PC-3 (cell line): ENCODE measurements at places on chromosomes 13 and 19. TPM values are rescaled to one million over a fixed set of nuclear protein-coding genes. Genes with fewer than 3 reads are reported as not detected.

DNA sequence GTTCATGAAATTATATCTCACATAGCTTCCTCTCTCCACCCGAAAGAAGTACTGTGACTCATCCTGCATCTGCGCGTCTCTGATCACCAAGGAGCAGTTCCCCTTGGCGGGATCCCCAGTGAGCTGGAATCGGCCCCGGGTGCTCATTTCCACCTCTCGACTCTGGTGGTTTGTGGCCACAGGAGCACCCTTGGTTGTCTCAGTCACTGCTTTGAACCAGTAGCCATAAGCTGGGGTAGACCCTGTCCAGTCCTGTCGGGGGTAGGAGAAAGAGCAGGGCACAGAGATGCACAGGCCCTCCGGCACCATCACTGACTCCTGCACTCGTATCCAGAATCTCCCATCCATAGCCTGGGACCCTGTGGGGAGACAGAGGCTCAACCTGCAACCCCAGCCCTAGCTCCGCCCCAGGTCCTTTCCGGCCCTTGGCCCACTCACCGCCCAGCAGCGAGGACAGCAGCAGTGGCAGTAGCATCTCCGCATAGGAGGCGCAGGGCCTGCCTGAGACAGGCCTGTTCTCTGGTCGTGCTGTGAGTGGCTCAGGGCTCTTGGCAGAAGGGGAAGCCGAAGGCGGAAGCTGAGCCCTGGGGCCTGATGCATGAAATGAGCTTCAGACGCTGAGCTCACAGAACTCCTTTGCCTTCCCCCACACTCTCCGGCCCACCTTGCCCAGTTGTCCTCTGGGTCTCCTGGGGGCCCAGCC is at the start of gene SIGLEC10:
SIGLEC10 (minus strand) TSS at position 536 of the 703 bp plus-strand sequence; CDS start at position 475, 61 bp downstream.
- no peaks in the 10 kb centered on the region for H3K36me3 ChIP-seq
- H3K27me3 ChIP-seq = peaks cover 34% of the 10 kb centered on the region
- no peak within 1 kb of the TSS for H3K27ac ChIP-seq
- H3K4me3 ChIP-seq = no peak within 1 kb of the TSS

- H3K27ac ChIP-seq = peak overlapping the region; percentile 29
- H3K27me3 ChIP-seq = no peaks in the 10 kb centered on the region
- peak; percentile 33 for DNase-seq
Measured at GRCh38 chr13:32881074-32881776, 135.0 kb upstream of the KL start.

DNA sequence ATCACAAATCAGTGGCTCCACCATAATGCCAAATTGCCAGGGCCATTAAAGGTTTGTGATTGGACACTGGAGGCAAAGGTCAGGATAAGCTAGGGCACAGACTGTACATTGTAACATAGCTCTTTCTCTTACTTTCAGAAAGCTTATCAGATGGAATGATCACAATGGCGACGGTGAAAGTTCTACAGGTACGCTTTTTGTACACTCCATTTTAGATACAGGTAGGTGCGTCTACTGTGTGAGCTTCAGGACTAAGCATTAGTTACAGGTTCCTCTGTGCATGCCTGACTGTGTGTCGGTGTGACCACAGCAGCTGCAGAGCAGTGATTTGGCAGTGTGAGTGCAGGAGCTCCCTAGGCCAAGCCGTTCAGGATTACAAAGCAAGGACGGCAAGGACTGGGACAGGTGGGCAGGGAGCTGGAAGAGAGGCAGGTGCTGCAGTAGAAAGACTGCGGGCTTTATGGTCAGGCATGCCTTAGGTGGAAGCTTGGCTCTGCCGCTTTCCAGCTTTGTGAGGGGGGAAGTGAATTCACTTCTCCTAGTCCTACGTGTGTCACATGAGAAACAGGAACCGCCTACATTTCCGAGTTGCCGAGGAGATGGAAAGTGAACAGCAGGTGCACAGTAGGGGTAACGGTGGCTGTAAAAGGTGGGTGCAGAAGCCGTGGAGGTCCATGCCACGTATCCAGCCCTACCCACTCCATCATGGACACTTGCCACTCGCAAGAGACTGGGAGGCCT is 49.6 kb downstream of the MRPL57 start:
- no peak overlapping the region for H3K27ac ChIP-seq
- H3K4me3 ChIP-seq = no peak overlapping the region
- no peaks in the 10 kb centered on the region for H3K27me3 ChIP-seq
- DNase-seq = no peak

GRCh38 chr13:77789376-77789775 is 91.9 kb downstream of the SLAIN1 start:
- H3K4me1 ChIP-seq = no peaks in the 10 kb centered on the region
- H3K36me3 ChIP-seq = no peaks in the 10 kb centered on the region
- H3K27me3 ChIP-seq = no peaks in the 10 kb centered on the region
- H3K4me3 ChIP-seq = no peak overlapping the region
- no peak overlapping the region for H3K27ac ChIP-seq
- no peak for DNase-seq

GRCh38 chr19:43316591-43317319 is 36.7 kb upstream of the CD177 start:
- peaks cover 18% of the 10 kb centered on the region for H3K4me1 ChIP-seq
- H3K36me3 ChIP-seq = no peaks in the 10 kb centered on the region
- H3K27ac ChIP-seq = no peak overlapping the region

DNA sequence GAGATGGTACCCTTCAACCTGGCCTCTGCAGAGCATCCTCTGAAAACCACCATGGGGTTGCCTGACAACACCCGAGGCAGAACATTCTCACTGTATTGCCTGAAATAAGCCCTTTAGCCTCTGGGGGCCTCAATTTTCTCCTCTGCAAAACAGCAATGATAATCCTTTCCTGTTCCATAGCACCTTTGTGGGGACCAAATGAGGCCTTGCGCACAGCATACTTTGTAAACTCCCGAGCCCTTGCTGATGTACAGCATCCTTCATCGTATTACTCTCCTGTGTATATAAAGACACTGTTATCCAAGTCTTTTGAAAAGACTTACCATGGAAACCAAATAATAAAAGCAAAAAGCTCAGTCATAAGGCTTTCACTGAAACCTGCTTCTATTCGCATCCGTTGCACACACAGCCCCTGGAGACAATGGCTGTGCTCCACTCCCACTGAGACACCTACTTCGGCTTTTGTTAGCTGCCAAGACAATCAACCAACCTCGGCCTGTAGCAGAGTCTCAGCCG is 276.0 kb downstream of the FOXO1 start:
- H3K36me3 ChIP-seq = no peaks in the 10 kb centered on the region
- no peaks in the 10 kb centered on the region for H3K27me3 ChIP-seq
- H3K4me3 ChIP-seq = no peak overlapping the region
- H3K4me1 ChIP-seq = peaks cover 9% of the 10 kb centered on the region
- no peak for DNase-seq
- no peak overlapping the region for H3K27ac ChIP-seq

GRCh38 chr19:58519087-58519354 is 589 bp downstream of the ZBTB45 start:
- H3K27ac ChIP-seq = peak overlapping the region; percentile 65
- no peaks in the 10 kb centered on the region for H3K27me3 ChIP-seq
- H3K4me3 ChIP-seq = peak overlapping the region; percentile 89

DNA sequence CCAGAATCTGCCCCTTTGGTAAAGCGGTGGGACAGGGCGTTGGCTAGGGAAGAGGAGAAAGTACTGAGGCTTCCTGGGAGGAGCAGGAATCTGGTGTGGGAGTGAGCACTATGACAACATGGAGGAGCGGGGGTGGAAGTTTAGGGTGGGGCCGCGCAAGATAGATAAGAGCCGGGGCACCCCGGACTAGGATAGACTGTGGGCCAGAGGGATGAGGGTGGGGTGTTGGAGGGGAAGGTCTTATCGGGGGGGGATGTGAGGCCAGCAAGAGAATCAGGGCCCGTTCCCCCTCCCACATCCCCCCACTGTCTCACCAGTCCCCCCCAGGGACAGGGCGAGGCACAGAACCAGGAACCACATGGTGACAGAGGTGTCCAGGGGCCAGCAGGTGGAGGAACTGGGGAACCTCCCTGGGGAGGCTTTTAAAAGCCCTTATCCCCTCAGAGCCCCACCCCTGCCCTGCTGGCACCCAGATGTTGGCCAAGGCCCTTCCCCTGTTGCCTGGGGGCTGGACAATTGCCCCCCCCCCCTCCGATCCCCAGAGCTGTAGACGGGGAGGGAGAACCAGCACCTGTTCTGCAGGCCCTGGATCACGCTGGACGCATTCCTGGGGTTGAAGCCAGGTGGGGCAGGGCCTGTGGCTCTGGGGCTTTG is at the start of gene KLK1:
KLK1 (minus strand) TSS at position 399 of the 654 bp plus-strand sequence; CDS start at position 360, 39 bp downstream.
- H3K4me1 ChIP-seq = no peaks in the 10 kb centered on the region
- no peak within 1 kb of the TSS for H3K4me3 ChIP-seq
- H3K36me3 ChIP-seq = no peaks in the 10 kb centered on the region
- H3K27me3 ChIP-seq = peaks cover 77% of the 10 kb centered on the region

GRCh38 chr19:9306443-9306842 is 3.2 kb downstream of the ZNF699 start:
- no peaks in the 10 kb centered on the region for H3K27me3 ChIP-seq
- H3K4me3 ChIP-seq = peak overlapping the region; percentile 97; the same call in 1 of the 2 replicates
- peak overlapping the region; percentile 88 for H3K27ac ChIP-seq
- peaks cover 42% of the 10 kb centered on the region for H3K36me3 ChIP-seq
- H3K4me1 ChIP-seq = peaks cover 12% of the 10 kb centered on the region
- peak; percentile 94 for DNase-seq

DNA sequence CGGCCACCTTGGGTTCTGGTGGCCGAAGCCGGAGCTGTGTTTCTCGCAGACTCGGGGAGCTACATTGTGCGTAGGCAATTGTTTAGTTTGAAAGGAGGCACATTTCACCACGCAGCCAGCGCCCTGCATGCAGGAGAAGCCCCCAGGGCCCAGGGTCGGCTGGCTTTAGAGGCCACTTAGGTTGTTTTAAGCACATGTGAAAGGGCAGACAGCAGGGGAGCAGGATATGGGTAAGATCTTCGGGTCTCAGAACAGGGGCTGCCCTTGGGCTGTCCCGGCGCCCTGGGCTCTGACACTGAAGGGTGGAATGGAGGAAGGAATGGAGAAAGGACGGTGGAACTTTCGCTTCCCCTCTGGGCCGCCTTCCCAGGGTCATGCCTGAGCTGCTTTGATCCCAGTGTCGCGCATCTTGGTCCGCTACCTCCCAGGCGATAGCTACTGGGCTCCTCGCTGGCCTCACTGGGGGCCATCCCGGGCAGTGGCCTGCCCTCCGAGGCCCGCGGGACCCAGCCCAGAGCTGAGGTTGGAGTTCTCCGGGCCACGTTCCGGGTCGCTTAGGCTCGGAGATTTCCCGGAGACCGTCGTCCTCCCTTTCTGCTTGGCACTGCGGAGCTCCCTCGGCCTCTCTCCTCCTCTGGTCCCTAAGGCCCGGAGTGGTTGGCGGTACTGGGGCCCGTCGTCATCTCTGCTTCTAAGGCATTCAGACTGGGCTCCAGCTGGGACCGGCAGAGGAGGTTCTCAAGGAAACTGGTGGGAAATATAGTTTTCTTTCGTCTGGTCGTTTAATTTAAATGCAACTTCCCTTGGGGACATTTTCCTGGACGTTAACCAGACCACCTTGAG is 4.3 kb upstream of the POU4F1 start:
- no peak for DNase-seq
- H3K27me3 ChIP-seq = no peaks in the 10 kb centered on the region; the same call in 1 of the 2 replicates
- no peak overlapping the region for H3K27ac ChIP-seq

- H3K27me3 ChIP-seq = no peaks in the 10 kb centered on the region
- no peak for DNase-seq
- no peak overlapping the region for H3K4me3 ChIP-seq
Measured at GRCh38 chr19:54418930-54419800, 3.9 kb downstream of the TTYH1 start.

- no peak overlapping the region for H3K27ac ChIP-seq
- peaks cover 31% of the 10 kb centered on the region for H3K4me1 ChIP-seq
- no peaks in the 10 kb centered on the region for H3K27me3 ChIP-seq
- H3K36me3 ChIP-seq = peaks cover 7% of the 10 kb centered on the region; the same call in 1 of the 2 replicates
- DNase-seq = no peak
Measured at GRCh38 chr19:48961673-48962028, 3.5 kb upstream of the FTL start.

GRCh38 chr13:108595436-108596274 is 33.8 kb upstream of the MYO16 start:
- H3K4me3 ChIP-seq = no peak overlapping the region
- no peak for DNase-seq
- H3K27ac ChIP-seq = no peak overlapping the region
- no peaks in the 10 kb centered on the region for H3K36me3 ChIP-seq

DNA sequence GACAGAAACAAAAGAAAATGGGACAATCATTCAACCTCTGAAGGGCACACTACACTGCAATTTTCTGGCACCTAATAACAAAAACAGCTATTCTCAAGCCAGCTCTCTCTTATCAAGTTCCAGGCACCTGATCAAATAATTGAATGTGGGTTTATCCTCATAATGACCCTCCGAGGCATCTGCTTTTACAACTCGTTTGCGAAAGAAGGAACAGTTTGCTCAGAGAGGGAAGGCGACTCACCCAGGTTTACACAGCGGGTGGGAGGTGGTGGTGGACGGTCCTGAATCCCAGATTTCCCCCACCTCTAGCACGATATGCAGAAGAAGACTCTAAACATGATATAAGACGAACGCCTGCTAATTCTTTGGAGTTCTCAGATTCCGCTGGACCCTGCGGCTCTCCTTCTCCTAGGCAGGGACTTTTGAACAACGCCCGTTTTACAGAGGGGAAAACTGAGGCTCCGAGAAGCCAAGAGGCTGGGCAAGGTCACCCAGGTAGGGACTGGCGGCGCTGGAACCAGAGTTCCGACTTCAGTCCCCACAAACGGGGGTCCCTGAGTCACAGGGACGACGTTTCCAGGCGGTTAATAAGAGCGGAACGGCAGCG is 641 bp downstream of the SGTA start:
- H3K4me1 ChIP-seq = peaks cover 14% of the 10 kb centered on the region
- no peaks in the 10 kb centered on the region for H3K27me3 ChIP-seq
- no peaks in the 10 kb centered on the region for H3K36me3 ChIP-seq
- DNase-seq = no peak

DNA sequence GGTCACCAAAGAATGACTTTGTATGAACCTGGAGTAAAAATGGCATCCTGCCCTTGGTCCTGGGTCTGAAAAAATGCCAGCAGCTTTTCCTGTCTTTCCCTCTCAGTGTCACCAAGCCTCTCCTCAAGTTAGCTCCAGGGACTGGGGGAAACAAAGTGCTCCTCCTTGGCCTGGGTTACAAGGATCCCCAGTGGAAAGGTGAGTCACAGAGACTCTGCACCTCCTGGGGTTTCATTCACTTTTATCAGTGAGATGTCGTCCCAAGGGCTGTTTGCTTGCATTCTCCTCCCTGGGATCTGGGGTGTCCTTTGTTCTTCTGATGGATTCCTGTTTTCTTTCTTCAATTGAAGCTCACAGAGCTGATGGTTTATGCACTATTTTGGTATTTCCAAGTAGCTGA is 93.2 kb upstream of the CSNK1A1L start:
- H3K27me3 ChIP-seq = no peaks in the 10 kb centered on the region
- H3K4me1 ChIP-seq = peaks cover 14% of the 10 kb centered on the region
- no peak overlapping the region for H3K27ac ChIP-seq
- no peak overlapping the region for H3K4me3 ChIP-seq

GRCh38 chr13:84997858-84998257 is 801.4 kb downstream of the SLITRK6 start:
- peaks cover 7% of the 10 kb centered on the region for H3K4me1 ChIP-seq
- no peak overlapping the region for H3K27ac ChIP-seq
- H3K36me3 ChIP-seq = no peaks in the 10 kb centered on the region

- no peaks in the 10 kb centered on the region for H3K36me3 ChIP-seq
- H3K27me3 ChIP-seq = no peaks in the 10 kb centered on the region
- H3K27ac ChIP-seq = no peak overlapping the region
- no peak overlapping the region for H3K4me3 ChIP-seq
Measured at GRCh38 chr19:45564131-45564780, 20.3 kb downstream of the OPA3 start.

The KIR2DL4 gene
- not detected in 2 replicates for total RNA-seq

The MYH14 gene
- 20.2 and 28.5 TPM in 2 replicates for total RNA-seq

The ZNF43 gene
- total RNA-seq = 1.4 and 1.9 TPM in 2 replicates

The NDUFB7 gene
- total RNA-seq = 1,095 and 1,098 TPM in 2 replicates

The LHB gene
- total RNA-seq = not detected in 2 replicates

The PSPC1 gene
- 118 and 121 TPM in 2 replicates for total RNA-seq

The HMG20B gene
- total RNA-seq = 146 and 210 TPM in 2 replicates

The SRRM5 gene
- total RNA-seq = 0.11 and 0.12 TPM in 2 replicates

The PLA2G4C gene
- total RNA-seq = 0.63 and 2.6 TPM in 2 replicates

The ZNF208 gene
- not detected in 2 replicates for total RNA-seq

The CERS1 gene
- total RNA-seq = 0.95 and 3.3 TPM in 2 replicates
